ENCODE measurements at places on chromosomes 2 and 18.

DNA sequence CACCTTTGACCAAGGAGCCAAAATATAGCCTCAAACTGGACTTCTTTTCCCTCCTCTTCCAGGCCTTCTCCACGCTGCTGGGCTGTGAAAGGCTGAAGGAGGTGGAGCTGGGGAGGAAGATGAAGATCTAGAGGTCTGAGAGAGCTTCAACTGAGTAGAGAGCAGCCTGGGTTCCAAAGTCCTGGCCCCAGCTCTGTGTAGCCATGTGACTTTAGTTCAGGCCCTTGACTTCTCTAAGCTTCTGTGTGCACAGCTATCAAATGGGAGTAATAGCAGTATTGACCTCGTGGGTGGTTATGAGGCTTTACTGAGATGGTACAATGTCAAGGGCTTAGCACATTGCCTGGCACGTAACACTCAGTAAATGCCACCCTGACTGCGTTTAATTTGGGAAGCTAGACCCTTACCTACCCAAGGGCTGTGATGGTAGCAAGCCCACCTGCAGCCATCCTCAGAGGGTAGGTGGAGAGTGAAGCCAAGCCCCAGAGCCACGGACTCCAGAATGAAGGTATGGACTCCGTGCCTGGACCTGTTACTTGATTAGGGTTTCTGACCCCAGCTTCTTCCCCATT is 38.4 kb downstream of the SERTAD2 start:
- no peak for DNase-seq
- peaks cover 25% of the 10 kb centered on the region for H3K4me1 ChIP-seq
- H3K27me3 ChIP-seq: peaks cover 7% of the 10 kb centered on the region
- no peak overlapping the region for H3K27ac ChIP-seq
- H3K4me3 ChIP-seq: no peak overlapping the region

DNA sequence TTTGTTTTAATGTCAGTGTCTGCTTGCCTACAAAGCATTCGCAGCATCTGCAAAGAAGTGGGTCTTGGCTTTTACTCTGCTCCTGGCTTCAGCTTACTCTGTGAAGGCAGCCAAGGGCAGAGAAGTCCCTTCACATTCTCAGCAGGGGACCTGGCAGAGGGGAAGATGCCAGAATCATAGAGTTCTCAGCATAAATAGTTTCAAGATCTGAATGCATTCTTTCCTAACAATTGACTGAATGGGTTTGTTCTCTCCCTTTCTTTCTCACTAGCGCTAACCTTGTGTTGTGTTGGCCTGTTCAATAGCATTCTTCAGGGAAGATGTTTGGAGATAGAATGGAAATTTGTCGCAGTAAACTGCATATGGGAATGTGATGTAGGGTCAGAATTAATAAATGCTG is 106.9 kb downstream of the FARSB start:
- no peaks in the 10 kb centered on the region for H3K36me3 ChIP-seq
- DNase-seq: peak; percentile 18
- peaks cover 54% of the 10 kb centered on the region for H3K4me1 ChIP-seq
- peaks cover 3% of the 10 kb centered on the region for H3K27me3 ChIP-seq

DNA sequence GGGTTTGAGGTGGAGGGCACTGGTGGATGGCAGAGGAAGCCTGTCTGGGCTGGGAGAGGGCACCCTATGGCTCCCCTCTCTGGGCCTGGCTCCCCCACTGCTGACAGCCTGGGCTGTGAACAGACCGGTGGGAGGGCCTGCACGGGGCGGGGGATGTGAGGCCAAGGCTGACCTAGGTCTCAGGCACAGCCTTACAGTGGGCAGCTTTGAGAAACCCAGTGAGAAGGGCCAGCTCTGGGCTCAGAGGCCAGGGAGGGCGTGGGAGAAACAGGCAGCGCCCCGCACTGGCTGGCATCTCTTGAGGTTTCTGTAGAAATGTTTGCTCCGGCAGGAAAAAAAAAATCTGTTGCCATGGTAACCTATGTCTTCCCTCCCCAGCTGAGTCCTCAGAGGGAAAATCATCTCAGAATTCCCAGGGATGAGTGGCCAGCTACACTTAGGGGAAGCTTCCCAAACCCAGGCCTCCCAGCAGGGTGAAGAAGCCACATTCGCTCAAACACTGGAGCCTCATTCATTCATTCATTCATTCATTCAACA is 71.7 kb upstream of the TAF1B start:
- no peaks in the 10 kb centered on the region for H3K27me3 ChIP-seq
- H3K4me3 ChIP-seq: peak overlapping the region; percentile 23
- DNase-seq: no peak
- H3K27ac ChIP-seq: peak overlapping the region; percentile 43

DNA sequence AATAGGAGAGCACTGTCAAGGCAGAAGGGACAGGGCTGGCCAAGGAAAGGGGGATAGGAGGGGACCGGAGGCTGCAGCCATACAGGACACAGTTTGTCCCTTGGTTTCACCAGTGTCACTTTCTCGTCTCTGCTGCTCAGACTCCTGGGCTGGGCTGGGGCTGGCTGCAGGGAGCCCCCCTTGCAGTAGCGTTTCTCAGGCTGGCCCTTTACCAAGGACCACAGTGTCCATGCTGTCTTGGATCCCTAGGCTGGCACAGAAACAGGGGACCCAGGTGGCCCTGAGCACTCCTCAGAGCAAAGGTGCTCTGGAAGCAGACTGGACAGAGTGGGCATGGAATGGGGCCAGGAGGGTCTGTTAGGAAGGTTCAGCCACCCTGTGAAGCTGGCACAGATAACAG is 34.8 kb downstream of the ATOH8 start:
- H3K27me3 ChIP-seq: no peaks in the 10 kb centered on the region
- peaks cover 36% of the 10 kb centered on the region for H3K4me1 ChIP-seq
- H3K4me3 ChIP-seq: no peak overlapping the region
- DNase-seq: no peak

- H3K36me3 ChIP-seq: peaks cover 11% of the 10 kb centered on the region
- H3K27ac ChIP-seq: no peak overlapping the region
- no peaks in the 10 kb centered on the region for H3K4me1 ChIP-seq
- H3K27me3 ChIP-seq: no peaks in the 10 kb centered on the region
- no peak for DNase-seq
These were observed 74.5 kb downstream of the MEX3C start for GRCh38 chr18:51123046-51123395.

DNA sequence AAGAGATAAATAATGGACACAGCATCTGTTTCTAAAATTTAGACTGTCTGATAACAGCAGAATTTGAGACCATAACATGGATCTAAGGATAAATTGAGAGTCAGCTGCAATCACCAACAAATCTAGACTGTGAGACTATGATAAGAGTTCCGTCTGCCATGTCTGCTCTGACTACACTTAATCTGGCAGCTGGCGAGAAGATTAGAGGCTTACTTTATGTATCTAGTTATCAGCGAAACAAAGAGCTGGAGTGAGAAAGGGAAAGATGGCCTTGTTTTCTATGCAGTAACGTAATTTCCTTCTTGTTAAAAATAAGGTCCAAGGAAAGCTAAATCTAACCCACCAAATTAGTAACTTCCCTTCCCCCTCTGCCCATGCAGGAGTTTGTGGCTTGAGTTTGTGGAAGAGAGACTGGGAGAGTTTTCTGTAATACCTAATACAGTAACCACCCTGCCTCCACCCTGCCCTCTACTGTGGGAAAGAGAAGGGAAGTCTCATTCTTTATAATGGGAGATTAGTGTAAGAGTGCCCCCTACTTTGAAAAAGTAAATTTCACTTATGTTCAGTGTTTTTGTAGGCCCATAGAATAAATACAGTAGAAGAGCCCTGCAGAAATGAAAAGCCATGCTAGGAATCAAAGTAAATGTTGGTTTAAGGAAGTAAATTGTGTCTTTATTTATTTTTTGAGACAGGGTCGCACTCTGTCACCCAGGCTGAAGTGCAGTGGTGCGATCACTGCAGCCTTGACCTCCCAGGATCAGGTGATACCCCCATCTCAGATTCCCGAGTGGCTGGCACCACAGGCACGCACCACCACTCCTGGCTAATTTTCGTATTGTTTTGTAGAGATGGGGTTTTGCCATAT is 27.5 kb downstream of the EML4 start:
- H3K4me3 ChIP-seq: no peak overlapping the region
- H3K27me3 ChIP-seq: no peaks in the 10 kb centered on the region
- peaks cover 19% of the 10 kb centered on the region for H3K4me1 ChIP-seq
- no peak overlapping the region for H3K27ac ChIP-seq
- no peaks in the 10 kb centered on the region for H3K36me3 ChIP-seq

DNA sequence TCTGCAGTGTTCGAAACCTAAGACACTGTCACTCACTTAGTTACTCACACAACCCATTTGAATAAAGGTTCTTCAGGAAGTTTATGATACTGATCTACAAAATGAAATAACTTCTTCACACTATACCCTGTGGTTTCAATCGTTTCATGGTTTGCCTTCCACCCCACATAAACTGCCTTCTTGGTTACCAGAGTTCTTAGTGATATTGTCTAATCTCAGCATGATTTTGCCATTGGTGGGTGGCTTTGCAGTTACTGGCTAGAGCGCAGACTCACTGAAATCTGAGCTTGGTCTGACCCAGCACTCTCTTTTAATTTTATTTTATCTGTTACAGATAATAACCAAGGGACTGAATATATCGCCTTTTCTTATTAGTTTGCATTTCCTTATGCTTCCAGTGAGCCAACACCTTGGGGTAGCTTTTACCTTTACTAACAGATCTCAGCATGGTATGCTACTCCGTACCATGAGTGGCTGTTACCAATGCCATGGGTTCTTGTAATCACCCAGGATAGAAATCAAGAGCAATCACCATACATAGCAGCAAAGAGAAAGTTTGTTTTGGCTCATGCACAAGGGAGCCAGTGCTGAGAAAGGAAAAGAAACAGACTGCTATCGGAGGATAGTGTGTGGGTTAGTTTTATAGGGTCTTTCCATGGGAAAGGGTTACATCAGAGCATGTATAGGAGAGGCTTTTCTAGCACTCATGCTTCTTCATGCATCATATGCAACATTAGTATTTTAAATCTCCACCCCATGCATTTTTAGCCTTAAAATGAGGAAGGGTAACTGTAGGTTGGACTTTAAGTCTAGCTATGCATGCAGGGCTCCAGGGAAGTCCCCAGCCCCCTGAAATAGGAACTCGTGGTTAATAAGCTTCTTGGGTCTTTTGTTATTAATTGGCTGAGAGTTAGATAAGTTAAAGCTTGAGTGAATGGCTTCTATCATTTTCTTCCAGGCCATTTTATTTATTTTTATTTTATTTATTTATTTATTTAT is 33.3 kb downstream of the ANXA4 start:
- no peaks in the 10 kb centered on the region for H3K4me1 ChIP-seq
- H3K27ac ChIP-seq: no peak overlapping the region
- no peak overlapping the region for H3K4me3 ChIP-seq
- no peaks in the 10 kb centered on the region for H3K27me3 ChIP-seq
- no peaks in the 10 kb centered on the region for H3K36me3 ChIP-seq

Measured in neural crest cell (in vitro differentiated cells).